ENCODE measurements at places on chromosomes 7 and 10.

DNA sequence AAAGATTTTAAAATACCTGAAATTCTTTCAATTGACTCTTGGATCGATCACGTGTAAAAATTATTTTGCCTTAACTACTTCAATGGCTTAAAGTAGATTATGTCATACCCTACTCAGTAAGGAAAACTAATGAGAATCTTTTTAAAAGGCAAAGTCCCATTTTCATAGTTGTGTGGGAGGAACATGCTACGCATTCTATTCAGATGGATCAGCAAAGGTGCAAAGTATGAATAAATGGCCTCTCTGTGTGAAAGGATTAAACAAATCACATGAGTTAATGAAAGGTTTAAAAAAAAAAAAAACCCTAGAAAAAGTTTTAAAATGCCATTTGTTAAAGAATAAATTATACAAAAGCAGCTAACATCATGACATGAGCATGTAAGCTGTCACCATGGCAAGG is 77.1 kb downstream of the ENO4 start:
- DNase-seq = no peak

DNA sequence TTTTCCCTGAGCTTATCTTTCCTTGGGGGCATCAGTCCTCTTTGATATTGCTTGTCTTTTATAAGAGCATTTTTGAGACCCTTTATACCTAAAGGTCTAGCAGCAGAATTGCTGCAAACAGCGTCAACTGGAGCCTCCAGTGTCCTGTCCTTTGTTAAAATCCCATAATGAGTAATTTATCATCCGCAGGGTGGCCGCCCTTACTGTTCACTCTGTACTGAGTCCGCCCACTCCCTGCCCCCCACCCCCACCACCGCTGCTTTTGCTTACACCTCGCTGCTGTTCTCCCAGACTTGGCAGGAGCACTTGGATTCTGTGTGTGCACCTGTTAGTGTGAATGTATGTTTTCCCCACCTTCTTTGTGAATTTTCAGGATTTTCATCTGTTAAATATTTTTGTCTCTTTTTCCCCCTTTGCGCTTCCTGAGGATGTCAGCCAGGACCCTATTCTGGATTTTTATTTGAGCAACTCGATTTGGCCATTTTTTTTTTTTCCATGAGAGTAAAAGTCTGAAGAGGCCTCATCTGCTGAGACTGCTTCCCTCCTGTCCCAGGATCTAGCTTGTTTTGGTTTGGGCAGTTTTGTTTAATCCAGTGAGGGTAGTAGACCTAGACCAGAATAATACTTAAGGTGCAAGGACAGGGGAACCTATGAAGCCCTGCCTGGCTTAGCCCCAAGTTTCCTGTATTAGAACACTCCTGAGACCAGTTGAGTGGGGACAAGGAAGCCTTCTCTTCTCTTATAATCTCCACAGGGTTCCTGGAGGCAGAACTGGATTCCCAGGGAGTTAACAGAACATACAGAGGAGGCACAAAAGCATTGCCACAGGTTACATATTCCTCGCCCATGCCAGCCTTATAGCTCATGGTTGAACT is 8.2 kb downstream of the AGFG2 start:
- no peak for DNase-seq

DNA sequence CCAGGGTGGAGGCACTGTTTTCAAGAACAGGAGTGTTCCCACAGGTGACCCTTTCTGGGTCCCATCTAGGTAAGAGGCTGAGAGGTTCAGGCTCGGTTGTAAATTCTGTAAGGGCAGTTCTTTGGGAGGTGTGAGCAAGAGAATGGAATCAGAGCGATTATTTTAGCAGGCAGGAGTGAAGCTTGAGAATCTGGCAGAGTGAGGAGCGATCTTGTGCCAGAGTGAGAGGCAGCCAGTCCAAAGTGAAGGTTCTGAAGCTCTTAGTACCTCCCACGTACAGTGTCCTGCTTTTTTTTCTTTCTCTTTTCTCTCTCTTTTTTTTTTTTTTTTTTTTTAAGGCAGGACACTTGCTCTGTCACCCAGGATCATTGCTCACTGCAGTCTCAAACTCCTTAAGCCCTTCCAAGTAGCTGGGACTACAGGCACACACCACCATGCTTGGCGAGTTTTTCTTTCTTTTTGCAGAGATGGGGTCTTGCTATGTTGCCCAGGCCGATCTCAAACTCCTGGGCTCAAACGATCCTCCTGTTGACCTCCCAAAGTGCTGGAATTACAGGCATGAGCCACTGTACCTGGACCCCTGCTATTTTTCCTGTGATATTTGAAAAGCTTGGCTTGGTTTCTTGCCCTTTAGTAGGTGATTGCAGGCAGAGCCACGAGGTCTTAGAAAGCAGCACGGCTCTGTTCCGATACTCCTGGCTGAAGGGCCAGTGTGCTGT is 10.9 kb downstream of the POR start:
- DNase-seq = no peak

DNA sequence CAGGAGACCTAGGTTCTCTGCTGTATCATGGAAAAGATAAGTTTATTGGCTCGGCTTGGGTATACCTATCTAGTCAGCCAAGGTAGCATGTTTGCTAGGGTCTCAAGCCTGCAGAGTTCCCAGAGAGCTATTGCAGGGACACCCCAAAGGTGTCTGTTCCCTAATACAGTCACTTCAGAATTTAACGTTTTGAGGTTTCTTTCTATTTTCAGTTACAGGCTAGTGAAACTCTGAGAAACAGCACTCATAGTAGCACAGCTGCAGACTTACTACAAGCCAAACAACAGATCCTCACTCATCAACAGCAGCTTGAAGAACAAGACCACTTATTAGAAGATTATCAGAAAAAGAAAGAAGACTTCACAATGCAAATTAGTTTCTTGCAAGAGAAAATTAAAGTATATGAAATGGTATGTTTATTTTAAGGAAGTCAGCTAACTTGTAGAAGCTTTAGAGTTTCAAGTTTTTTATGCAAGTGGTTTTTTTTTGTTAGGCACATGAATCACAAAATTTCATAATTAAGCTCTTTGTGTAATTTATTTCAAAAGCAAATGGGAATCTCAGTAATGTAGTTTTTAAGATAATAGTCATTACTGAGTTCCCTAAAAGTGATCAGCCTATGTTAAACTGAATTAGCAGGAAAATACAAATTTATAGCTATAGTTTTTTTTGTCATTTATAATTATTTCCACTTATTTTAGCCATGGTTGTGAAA is 54.9 kb downstream of the AKAP9 start:
- DNase-seq = no peak

- peak; percentile 14 for DNase-seq
Measured at GRCh38 chr7:119270045-119270464, 1002.9 kb upstream of the KCND2 start.

DNA sequence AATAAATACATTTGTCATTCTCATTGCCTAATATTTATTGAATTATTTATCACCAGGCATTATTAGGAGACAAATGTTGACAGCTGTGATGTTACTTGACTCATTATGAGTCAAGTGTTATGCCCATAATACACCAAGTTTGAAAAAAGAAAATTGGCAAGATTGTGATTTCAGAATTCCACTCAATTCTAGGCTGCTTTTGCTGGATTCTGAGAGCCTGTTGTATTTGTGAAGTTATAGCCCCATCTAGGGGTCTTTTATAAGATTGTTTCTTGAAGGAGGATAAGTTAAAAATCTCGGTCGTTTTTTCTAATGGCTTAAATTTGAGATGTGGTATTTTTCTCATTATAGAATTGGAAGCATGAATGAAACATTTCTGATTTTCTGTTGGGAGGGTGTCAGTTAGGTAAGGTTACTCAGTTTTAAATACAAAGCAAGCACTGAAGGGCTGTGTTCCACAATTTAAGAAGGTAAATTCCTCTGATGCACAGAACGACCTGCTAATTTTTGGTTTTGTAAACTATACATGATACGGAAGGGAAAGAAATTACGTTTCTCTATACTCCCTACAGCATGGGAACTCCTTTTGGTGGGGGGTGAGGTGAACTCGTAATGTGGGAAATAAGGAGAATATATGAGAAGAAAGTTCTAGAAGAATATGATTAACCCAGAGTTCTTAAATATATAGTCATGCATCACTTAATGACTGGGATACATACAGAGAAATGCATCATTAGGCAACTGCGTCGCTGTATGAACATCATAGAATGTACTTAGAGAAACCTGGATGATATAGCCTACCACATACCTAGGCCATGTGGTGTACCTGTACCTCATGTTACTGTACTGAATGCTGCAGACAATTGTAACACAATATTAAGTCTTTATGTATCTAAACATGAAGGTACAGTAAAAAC is 2.6 kb downstream of the STK31 start:
- no peak for DNase-seq

- DNase-seq = no peak
Measured at GRCh38 chr10:75994357-75995040, 563.1 kb downstream of the LRMDA start.

DNA sequence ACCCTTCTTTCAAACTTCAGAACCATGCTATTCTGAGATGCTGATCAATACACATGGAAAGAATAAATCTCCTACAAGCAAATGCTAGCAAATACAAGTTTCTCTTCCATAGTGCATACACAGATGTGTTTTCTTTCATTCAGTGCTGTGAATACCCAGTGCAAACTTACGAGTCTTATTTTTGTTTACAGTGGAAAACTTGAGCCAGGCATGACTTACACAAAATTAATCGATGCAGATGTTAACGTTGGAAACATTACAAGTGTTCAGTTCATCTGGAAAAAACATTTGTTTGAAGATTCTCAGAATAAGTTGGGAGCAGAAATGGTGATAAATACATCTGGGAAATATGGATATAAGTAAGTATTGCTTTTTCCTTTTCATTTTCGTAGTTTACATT is 48.8 kb downstream of the PNLIPRP3 start:
- no peak for DNase-seq

DNA sequence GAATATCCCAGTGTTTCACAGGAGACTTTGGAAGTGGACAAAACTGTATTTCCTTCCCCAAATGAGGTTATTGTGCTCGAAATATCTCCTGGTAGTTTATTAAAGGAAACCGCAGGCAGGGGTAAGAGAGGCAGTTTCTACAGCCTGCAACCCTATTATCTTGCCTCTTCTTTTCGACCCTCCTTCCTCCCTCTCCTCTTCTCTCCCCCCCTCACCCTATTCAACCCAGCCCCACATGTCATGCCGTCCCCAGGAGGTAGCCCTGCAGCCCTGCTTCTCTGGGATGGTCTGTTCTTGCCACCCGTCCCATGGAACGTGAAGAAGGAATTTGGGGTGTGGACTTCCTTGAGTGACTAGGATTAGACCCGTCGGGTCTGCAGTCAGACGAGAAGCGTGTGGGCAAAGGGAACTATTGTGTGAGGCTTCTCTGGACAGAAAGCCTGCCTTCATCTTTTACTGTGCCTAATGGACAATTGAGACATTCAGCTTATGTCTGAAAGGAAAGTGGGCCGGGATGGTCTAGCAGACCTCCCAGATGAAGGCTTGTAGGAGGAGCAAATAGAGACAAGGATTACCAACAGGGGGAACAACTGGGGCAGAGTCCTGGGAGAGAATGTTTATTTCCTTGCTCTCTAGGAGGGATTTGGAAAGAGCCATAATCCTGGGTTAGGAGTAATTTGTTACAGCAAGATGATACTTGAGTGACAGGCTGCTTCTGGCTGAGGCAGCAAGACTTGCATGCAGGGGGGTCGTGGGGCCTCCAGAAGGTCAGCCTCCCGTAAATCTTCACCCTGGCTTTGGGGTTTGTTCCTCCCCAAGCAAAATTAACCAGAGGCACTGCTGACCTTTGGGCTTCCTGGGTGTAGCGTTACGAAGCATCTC is 77.8 kb downstream of the TCF7L2 start:
- DNase-seq = no peak

- DNase-seq = no peak
Measured at GRCh38 chr10:11898372-11899066, 75.4 kb downstream of the PROSER2 start.

DNA sequence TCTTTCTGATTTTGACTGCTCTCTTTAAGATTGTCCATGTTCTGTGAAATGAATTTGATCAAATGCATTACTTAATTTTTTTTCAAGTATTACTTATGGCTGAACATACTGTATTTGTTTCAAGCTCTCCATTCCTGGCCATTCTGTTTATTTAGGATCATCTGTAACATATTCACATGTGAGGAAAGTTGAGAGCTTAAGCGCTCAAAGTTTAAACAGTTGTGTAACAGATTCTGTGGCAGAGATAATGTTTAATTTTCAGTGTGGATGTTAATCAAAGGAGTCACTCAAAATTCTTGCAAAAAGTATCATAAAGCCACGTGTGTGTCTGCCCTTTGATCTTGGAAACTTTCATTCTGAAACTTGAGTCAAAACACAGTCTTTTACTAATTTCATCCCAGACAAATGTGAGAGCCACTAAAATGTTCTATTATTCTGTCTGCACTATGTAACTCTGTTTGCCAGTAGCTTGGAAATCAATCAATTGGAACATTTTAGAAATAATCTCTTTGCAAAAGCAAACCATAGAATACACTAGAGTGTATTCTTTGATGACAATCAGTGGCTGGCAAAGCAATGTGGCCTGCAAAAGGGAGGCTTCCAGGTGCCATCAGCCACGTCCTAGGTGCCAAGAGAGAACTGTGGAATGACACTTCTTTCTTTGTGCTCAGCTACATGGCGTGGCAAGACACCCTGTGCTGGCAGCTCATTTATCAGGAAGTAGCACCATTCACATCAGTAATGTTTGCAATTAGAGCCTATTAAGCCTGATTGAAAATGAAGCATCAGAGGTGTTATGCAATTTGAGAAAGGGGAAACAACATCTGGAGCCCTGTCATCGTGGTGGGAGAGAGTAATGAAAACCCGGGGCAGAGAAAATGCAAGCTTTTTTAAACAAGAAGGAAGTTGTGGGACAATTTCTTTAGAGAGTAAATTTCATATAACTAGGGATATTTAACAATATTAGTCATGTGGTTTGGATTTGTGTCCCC is 40.9 kb downstream of the ARL5B start:
- DNase-seq = no peak

GRCh38 chr7:102080434-102081243 is 206.0 kb upstream of the SH2B2 start:
- DNase-seq = peak; percentile 22

DNA sequence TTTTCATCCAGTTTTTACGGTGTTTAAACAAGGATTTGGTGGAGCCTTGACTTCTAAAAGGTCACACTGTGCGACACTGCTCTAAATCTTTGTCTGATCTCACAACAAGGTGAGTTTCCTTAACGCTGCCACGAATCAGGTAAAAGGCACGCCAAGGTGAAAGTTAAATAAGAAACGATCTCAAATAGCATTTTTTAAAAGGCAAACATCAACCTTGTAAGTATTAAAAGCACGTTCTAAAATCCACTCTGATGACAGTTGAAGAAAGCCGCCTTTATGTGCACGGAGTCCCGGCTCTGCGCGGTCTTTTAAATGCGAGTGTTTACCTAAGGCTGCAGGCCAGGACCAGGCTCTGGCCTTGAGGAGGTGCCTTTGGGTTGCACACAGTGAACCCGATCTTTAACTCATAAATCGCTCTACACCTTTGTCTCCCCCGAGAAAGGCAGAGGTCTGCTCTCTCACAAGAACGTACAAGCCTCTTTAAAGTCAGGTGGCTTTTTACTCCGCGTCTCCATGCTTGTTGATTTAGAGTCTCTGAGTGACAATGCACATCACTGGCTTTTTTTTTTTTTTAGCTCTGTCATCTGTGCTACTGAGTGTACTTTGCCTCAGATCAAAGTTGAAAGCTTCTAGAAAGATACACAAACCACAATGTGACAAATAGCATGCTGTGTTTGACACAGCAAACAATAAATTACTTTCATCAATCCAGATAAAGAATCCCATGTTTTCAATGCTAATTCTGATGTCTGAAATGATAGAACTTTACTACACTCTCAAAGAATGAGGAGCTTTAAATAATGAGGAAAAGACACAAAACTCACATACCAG is 25.9 kb upstream of the RNF32 start:
- DNase-seq = no peak

- DNase-seq = no peak
Measured at GRCh38 chr7:148944935-148945934, 61.1 kb upstream of the EZH2 start.

Measured in nucleus accumbens (tissue), 56 donors.